ENCODE measurements at places on chromosomes 6 and 20. TPM values are rescaled to one million over a fixed set of nuclear protein-coding genes. Genes with fewer than 3 reads are reported as not detected.

The TOX2 gene
- total RNA-seq, result 1.6 TPM

The SOX18 gene
- 0.52 TPM for total RNA-seq

The PNLDC1 gene
- not detected for total RNA-seq

The MEI4 gene
- total RNA-seq, result 0.38 TPM

The HLA-DRB5 gene
- total RNA-seq, result not detected

The MOXD1 gene
- total RNA-seq, result 0.69 TPM

The SAPCD1 gene
- 1.8 TPM for total RNA-seq

The PRRT1 gene
- not detected for total RNA-seq

The RAD21L1 gene
- not detected for total RNA-seq

The PBOV1 gene
- total RNA-seq, result not detected
